Mammary epithelial cell (primary cell): ENCODE measurements at places on chromosomes 2 and 18. TPM values are rescaled to one million over a fixed set of nuclear protein-coding genes. Genes with fewer than 3 reads are reported as not detected.

Gene KCNJ3
- total RNA-seq = not detected

GRCh38 chr2:138499684-138500083 is 1.9 kb upstream of the SPOPL start:
- no peak for DNase-seq

DNA sequence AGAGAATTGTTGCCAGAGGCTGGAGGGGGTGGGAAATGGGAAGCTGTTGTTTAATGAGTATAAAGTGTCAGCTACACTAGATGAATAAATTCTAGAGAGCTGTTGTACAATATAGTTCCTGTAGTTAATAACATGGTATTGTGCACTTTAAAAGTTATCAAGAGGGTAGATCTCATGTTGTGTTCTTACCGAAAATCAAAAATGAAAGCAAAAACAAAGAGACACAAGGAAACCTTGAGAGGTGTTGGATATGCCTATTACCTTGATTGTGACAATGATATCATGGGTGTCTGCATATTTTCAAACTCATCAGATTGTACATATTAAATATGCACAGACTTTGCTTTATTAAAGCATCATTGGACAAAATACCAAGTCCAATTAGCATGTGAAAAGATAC is 43.2 kb downstream of the SCG2 start:
- no peak for DNase-seq

Gene PLEKHH2
- 1.3 TPM for total RNA-seq

DNA sequence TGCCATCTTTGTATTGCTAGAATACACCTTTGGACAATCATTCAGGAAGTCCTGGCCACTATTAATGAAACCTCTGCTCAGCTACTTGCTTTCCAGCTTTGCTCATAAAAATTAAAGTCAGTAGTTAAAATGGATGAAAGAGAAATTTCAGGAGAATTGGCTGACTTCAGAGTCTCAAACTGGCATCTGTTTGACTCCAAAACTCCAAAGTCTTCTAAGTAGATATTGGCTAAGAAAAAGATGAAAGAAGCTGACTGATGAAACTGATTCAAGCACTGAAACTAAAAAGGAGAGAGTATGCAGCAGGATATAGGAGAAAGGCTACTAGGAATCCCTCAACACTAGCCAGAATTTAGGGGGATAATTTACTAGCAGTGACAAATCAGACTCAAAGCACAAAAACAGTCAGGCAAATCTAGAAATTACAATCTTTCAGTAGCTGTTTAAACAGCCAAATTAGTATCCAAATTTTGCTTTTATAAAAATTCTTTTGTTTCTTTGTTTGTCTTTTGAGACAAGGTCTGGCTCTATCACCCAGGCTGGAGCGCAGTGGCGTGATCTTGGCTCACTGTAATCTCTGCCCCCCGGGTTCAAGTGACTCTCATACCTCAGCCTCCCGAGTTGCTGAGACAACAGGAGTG is 52.1 kb upstream of the DTNA start:
- DNase-seq = no peak

Gene HAUS1
- 12.5 and 26.3 TPM in 2 replicates for total RNA-seq

DNA sequence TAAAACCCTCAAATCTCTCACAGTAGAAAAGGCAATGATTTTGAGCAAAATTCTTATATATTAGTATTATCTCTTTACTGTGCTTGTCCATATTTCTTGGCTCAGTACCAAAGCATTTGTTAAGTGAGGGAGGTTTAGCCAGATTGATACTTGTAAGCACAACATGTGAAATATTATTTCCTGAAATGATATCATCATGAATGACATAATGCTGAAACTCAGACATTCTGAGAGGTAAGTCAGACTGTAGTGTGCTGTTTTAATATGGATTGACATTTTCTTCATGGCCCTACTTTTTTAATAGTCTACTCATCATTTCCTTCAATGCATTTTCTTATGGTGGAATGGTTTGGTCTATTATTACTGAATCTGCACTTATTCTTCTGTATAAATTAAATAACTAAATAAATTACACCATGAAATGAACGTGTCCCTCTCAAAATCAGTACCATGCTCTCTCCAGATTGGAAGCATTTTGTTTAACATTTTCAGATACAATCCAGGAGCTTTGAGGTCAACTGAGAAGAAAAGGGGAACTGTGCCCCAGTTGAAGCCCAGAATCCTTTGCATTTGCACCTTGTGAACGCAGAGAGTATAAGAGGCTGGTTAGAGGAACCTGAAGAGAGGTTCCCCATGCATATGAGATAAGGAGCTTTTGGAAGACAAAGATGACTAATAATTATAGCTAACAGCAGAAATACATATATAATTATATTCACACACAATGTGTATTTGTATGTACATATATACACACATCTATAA is 50.1 kb upstream of the CRACDL start:
- peak; percentile 15 for DNase-seq

- DNase-seq = peak; percentile 59
Measured at GRCh38 chr2:202034249-202035088, 814 bp downstream of the FZD7 start.

DNA sequence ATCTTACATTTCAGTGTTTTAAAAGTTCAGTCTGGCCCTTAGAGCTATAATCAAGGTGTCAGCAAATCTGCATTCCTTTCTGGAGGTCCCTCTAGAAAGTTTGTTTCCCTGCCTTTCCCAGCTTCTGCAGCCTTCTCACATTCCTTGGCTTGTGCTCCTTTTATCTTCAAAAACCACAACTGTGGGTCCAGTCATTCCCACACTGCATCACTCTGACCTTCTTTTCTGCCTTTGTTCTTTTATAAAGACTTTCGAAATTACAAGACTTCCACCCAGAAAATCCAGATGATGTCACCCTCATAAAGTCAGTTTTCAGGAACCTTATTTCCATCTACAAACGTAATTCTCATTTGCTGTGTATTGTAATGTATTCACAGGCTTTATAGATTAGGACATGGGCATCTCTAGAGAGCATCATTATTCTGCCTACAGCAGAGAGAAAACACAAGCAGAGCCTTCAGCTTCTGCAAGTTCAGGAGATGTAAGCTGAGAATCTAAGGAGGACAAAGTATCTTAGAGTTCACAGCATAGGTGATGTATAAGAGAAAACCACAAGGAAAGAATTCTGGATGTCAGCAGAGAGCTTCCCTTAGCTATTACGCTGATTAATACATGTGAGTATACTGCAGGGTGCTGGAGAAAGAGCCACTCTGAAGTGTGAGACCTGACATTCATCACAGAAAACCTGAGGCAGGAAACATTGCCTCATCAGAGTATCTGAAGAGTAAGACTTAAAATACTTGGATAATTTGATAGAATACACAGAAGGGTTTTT is 1100.2 kb downstream of the CBLN2 start:
- no peak for DNase-seq

- DNase-seq = no peak
Measured at GRCh38 chr2:174138161-174138560, 110.2 kb downstream of the OLA1 start.

DNA sequence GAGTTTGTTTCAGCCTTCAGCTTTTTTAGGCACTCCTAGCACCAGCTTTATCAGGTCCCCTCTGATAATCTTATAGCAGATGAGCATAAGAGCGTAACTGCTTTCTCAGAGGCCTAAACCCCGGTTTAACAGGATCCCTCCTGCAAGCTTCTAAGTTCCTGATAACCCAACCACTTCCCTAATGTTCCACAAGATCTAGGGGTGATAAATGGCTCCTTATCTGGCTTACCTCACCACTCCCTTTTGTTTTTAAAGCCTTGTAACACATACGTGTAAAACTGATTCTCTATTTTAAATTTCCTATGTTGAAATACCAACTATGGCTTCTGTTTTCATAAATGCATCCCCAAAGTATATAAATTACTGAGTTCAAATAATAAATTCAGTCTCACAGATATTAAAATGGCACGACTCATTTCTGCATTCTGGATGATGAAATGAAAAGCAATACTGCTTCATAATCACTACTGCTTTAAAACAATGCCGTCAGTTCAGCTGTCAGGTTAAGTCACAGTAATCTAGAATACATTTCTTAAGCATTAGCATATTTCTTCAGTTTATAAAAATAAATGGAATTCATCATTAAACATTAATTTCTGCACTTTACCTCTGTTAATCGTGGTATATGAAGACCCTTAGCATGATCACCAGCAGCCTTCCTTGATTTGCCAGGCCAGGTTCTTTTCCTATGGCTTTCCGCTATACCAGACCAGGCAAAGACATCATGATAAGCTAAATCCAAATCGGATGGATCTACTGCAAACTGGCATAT is 126.3 kb downstream of the C2orf74 start:
- DNase-seq = no peak

Gene SLC4A5
- total RNA-seq = 0.56 and 2.4 TPM in 2 replicates

DNA sequence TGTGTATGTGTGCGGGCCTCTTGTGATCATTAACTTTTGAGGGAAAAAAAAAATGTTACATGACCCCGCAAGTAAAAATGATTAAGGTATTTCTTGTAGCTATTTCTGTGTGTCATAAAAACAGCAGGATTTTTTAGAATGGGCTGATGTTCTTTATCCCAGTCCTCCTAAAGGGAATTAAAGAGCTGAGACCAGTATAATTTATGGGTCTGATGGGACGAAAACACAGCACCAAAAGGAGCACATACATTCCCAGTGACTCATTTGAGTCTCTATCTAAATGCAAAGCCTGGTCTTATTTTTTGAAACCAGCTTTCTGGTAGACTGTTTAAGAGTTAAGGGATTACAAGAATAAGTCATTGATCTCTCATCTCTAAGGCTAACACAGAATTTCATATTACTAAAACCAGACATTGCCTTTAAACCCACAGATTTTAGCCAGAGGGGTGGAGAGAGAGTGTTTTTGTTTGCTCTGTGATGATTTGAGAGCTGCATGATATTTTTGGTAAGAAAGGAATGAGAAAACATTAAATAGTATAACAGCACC is 342.3 kb upstream of the EPHA4 start:
- no peak for DNase-seq

- DNase-seq = no peak
Measured at GRCh38 chr18:11880586-11881304, 27.4 kb downstream of the MPPE1 start.

DNA sequence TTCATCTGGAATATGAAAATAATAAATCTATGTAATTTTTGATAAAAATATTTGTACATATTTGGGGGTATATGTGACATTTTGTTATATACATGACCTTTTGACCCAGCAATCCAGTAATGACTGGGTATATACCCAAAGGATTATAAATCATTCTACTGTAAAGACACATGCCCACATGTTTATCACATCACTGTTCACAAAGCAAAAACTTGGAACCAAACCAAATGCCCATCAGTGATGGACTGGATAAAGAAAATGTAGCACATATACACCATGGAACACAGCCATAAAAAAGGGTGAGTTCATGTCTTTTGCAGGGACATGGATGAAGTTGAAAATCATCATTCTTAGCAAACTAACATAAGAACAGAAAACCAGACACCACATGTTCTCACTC is 472.1 kb upstream of the DDX18 start:
- DNase-seq = no peak

GRCh38 chr18:64972545-64972944 is 778.3 kb upstream of the CDH7 start:
- no peak for DNase-seq

- no peak for DNase-seq
Measured at GRCh38 chr18:44778788-44779187, 98.1 kb downstream of the SETBP1 start.

- no peak for DNase-seq
Measured at GRCh38 chr2:235917506-235917905, 250.7 kb downstream of the GBX2 start.

DNA sequence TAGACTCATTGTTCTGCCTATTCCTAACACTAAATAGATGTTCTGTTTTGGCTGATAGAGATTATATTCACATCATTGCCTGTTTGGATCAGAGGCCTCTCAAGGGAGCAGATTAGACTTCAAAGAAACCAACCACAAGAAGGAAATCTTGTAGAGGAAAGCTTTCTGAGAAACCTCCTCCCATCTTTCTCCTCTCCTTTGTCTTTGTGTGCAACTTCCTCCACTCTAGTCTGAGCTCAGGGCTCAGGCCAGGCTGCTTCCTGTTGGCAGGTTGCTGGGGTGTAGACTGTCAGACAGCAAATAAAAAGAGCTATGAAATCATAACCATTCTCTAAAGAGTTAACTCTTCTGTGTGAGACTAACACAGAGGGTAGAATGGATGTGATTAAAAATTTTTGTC is 113.0 kb downstream of the TGFA start:
- no peak for DNase-seq

DNA sequence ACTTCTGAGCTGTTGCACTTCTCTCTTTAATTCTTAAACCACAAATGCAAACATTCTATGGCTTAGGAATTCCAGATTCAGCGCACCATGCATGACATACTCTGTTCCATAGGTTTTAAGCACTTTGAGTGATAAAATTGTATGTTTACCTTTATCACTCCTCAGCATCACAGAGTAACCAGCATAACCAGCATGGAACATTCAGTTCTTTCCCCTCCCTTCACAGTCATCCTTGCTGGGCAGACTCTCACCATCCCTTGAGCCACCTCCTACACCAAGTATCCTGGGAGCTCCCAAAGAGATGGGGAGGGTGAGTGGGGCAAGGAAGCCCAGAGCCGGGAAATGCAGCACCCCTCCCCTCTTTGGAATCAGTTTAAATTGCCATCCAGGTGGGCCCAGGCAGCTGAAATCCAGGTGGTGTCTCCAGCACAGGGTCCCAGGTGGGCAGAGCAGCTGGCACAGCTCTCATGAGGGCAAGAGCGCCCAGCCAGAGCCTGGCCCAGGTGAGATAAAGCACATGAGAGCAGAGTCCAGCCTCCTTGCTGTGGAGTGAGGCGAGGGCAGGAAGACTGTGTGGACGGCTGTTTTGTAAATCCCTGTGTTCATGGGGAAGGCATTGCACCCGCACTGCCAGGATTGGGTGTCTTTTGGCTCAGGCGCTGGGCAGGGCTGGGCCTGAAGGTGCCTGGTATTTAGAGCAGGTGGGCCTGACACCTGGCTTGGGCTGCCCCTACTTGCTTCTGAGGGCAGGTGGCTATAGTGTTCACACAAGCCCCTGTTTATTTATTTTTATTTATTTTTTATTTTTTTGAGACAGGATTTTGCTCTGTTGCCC is 36.8 kb downstream of the LAMA3 start:
- DNase-seq = peak; percentile 31

GRCh38 chr2:37342591-37343220 is 1.7 kb upstream of the QPCT start:
- no peak for DNase-seq

Gene ATF2
- total RNA-seq = 47.2 TPM

GRCh38 chr2:85064927-85065577 is 68.1 kb upstream of the TCF7L1 start:
- DNase-seq = no peak

DNA sequence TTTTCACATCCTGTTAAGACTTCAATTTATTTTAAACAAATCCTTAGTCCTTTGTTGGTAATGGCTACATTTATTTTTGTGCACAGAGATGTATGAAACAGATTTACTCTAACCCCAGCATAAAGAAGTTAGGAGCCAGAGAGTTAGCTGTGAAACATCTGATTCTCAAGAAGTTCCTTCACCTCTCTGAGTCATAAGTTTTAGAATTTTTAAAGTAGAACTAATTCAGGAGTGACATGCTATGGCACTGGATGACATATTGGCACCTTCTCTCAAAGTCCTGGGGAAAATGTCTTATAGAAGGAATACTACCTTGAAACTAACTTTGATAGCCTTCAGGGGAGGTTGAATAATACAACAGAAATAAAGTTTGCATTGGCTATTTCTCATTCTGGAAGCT is 6.4 kb upstream of the DSG2 start:
- DNase-seq = no peak

- DNase-seq = no peak
Measured at GRCh38 chr2:8076448-8077342, 605.2 kb upstream of the ID2 start.
